Neural cell (in vitro differentiated cells): ENCODE measurements at places on chromosomes 1 and 21. TPM values are rescaled to one million over a fixed set of nuclear protein-coding genes. Genes with fewer than 3 reads are reported as not detected.

Gene TINAGL1
- polyA plus RNA-seq: 1.0 TPM in 1 of 2 replicates, not detected in the other

Gene AGL
- polyA plus RNA-seq: 16.5 and 17.7 TPM in 2 replicates

Gene VWA5B1
- 0.27 and 0.82 TPM in 2 replicates for polyA plus RNA-seq

Gene LCE3E
- polyA plus RNA-seq: not detected in 2 replicates

Gene SH3BP5L
- 38.6 and 46.1 TPM in 2 replicates for polyA plus RNA-seq

Gene OR2L13
- polyA plus RNA-seq: 1.2 TPM in 1 of 2 replicates, not detected in the other

Gene SLC5A9
- polyA plus RNA-seq: 0.32 TPM in 1 of 2 replicates, not detected in the other

Gene CA6
- not detected in 2 replicates for polyA plus RNA-seq

Gene TTC24
- polyA plus RNA-seq: not detected in 2 replicates
